ENCODE measurements at places on chromosomes 1 and 21.

DNA sequence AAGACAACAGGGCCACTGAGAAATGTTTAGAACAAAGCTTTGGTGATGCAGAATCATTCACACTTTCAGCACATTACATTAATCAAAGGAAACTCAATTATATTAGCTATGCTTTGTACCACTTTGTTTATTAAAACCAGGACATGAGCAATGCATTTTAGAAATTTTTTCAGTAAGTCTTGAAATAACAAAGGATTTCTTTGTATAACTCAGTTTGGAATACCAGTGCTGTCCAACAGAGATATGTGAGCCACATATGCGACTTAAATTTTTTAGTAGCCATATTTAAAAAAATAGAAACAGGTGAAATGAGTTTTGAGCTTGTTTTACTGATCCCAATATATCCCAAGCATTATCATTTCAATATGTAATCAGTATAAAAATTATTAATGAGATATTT lies 18.8 kb upstream of the F3 start:
- no peak for DNase-seq

- no peak for DNase-seq
Measured at GRCh38 chr1:212514056-212514614, 81.4 kb downstream of the NENF start.

DNA sequence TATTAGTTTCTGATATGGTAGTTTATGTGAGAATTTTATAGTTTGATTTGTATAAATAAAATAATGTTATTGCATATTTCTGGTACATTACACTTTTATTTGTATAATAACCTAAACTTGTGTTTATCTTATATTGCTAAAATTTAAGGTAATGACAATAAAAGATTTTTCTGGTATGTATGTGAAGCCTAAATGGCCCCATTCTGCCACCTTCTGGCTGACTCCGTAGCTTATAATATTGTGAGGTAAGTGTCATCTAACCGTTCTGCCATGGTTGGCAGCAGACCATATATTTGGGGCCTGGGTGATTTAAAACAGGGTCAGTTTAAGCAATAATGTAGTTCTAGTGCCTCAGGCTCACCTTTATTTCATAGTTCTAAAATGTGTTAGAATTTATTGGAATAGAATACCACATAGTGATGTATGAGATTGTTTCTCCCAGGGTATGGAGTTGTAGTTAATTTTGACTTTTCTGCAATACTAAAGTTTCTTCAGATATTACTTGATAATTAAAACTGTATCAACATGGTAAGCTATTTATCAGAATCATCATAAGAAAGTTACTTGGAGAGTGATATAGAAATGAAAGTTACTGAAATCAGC lies 21.2 kb upstream of the PRKACB start:
- DNase-seq = peak; percentile 21

- DNase-seq = no peak
Measured at GRCh38 chr1:48681476-48682305, 95.0 kb downstream of the BEND5 start.

GRCh38 chr1:163084330-163084729 lies 15.2 kb downstream of the RGS4 start:
- DNase-seq = no peak

DNA sequence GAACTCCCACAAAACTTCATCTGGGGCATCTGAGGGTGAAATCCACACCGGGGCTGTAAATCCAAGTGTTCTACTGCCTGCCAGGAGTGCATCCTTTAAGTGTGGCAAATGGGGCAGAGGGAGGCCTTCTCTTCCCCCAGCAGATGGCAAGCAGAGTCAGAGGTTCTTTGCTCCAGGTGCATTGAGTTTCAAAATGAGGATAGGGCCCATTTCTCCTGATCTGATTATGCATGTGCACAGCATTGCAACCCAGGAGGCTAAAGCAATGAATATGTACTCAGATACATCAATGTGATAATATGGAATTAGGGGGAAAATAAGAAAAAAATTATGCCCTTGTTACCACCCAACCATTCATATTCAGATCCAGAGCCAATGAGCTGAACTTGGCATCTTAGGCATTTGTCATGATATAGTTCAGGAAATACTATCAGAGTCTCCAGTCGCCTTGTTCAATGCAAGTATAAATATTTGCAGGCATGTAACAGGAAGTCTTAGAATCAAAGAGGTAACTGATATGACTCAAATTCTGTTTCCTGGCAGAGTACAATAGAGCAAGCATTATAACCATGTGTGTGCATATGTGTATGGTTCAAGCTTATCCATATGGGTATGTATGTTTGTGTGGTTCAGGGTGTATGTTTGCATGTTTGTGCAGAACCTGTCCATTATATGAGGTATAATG lies 473.8 kb upstream of the PKN2 start:
- DNase-seq = no peak

- no peak for DNase-seq
Measured at GRCh38 chr1:175090780-175091179, 23.1 kb downstream of the TNN start.

DNA sequence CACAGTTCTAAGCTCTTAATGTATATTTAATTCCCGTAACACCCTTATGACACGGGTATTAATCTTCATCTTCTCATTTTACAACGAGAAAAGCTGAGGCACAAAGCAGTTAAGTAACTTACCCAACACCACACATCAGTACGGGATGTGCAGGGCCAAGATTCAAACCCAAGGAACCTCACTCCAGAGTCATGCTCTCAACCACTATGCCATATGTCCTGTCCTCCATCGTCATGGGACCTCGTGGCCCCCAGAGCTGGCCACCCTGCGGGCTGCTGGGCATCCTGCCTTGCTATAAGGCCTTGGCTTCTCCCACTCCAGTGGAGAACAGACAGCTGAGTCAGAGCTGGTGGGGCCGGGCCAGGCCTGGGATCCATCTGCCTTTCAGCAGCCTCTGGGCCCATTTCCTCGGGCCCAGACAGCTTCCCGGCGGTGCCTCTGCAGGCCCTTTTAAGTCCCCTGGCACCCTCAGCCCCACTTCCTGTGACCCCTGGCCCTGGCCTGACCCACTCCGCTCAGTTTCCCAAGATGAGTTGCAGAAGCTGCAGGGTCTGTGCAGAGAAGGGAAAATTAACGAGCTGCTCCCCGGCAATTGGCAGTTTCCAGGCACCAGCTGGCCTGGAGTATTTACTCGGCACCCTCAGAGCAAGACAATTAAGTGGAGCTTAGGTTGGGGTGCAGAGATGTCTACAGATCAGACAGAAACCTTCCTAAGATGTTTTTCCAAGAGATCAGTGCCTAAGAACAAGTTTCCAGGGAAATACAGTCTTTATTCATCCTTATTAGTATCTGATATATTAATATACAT lies 98.2 kb downstream of the EPHB2 start:
- DNase-seq = no peak

DNA sequence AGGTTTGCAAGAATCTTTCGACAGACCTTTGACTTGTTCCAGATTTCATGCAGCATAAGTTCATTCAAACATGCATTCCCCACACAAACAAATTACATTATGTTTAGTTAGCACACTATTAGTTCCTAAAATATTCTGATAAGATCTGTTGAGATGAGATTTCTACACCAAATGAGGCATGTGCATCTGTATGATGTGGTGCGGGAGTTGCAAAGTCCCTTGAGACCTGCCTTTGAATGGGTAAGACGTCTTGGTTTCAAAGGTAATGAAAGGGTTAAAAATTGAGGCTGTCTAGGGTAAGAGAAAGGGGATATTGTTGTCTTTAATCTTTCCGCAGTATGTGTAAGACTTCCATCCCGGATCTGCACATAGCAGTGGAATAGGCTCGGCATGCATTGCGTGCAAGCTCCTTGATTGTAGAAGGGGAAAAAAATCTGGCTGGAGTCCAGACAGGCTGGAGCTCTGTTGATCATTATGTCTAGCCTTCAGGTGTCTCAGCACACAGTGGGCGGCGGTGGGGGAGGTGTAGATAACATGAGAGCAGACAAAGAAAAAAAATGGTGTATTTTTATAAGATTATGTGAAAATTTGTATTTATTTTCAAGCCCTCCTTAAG lies 296.6 kb downstream of the PTPRC start:
- DNase-seq = peak; percentile 51

- peak; percentile 17 for DNase-seq
Measured at GRCh38 chr1:230212405-230212936, 145.4 kb downstream of the GALNT2 start.

DNA sequence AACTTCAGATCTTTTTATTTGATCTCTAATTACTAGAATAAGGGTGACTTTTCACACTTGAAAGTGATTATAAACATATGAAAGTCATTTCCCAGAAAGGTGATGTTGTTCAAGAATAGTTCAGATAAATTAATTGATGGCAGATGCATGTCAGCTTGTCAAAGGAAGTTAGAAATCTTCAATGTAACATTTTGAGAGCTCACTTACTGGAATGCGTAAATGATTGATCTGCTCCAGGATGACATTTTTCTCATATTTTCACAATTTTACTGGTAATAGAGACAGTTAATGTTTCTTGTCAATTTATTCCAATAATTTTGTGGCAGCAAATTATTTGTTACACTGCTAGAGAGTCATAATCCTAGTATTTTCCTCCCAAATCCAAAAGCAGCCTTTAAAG lies 424.2 kb downstream of the PLA2G4A start:
- no peak for DNase-seq

DNA sequence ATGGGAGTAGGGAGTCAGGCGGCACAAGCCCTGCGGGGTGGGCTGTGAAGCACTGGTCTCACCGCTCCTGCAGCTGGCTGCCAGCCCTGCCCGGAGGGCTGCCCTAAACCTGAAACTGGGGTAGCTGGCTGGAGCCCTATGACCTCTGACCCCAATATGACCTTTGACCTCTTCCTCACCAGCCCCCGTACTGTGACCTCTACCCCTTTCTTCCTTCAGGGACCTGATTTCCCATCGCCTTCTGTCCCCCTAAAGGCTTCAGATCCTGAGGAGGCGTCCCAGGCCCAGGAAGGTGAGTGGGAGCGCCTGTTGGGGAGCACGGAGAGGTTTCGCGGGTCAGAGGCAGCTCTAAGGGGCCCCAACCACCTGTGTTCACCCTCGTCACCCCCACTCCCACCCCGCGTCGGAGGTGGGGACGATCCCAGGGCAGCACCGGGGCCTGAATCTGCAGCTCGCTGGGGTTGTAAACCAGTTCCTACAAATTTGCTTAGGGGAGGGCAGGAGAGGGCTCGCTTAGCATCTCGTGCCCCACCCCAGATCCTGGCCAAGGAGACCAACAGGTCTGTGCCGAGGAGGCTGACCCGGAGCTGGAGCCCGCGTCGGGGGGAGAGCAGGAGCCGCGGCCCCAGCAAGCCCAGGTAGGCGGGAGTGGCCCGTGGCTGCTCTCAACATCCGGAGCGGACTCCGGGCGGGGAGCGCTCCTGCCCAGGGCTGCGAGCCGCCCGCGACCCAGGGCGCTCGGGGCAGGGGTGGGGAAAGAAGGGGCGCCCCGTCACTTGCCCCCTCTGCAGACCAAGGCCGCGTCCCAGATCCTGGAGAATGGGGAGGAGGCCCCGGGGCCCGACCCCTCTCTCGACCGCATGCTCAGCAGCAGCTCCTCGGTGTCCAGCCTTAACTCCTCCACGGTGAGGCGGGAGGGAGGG lies 7.3 kb downstream of the SYTL1 start:
- DNase-seq = peak; percentile 57

- no peak for DNase-seq
Measured at GRCh38 chr1:207152792-207153468, 48.9 kb downstream of the C4BPA start.

- no peak for DNase-seq
Measured at GRCh38 chr1:94032637-94033036, 88.3 kb downstream of the ABCA4 start.

DNA sequence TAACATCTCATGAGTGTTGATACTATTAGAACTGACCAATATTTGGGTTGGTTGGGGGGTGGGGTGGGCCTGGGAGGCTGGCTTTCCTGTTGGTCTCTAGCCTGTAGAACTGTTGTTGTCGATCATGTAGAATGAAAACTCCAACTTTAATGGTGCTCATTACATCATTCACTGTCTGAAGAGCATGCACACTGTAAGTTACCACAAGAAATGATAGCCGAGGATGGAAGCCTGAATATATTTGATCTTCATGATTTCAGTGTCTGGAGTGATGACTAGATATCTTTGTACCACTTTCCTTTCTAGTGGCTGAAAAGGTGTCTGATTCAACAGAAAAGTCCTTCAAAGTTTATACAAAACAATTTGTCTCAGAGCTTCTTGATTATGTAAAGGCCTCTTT lies 123.6 kb downstream of the XCL2 start:
- DNase-seq = no peak

DNA sequence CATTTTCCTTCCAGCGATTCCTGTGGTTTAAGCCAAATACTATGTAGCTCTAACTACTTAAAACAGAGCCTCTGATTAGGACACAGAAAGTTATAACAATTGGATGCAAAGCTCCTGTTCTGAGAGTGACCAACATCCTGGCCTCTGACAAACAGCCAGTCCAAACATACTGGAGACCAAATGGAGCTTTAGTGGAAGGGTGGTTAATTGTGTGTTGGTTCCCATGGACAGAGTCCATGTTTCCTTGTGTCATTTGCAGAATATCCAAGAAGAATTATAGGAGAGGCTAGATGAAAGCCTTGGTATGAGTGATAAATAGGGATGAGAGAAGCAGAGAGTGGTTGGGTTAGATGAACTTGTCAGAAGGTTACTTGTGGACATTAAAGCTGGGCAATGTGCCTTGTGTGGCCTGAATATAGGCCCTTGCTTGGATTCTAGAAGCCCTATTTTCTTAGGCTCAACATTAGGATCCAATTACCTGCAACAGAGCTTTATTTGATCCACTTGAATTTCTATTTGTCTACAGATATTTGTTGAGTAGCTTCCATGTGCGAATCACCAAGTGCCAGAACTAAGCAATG lies 180.5 kb upstream of the GORAB start:
- no peak for DNase-seq

GRCh38 chr1:198922638-198923430 lies 284.0 kb downstream of the PTPRC start:
- DNase-seq = no peak

- DNase-seq = no peak
Measured at GRCh38 chr1:31435471-31436409, 22.7 kb downstream of the SERINC2 start.

GRCh38 chr21:44983421-44984206 lies 43.8 kb downstream of the SLX9 start:
- DNase-seq = no peak

DNA sequence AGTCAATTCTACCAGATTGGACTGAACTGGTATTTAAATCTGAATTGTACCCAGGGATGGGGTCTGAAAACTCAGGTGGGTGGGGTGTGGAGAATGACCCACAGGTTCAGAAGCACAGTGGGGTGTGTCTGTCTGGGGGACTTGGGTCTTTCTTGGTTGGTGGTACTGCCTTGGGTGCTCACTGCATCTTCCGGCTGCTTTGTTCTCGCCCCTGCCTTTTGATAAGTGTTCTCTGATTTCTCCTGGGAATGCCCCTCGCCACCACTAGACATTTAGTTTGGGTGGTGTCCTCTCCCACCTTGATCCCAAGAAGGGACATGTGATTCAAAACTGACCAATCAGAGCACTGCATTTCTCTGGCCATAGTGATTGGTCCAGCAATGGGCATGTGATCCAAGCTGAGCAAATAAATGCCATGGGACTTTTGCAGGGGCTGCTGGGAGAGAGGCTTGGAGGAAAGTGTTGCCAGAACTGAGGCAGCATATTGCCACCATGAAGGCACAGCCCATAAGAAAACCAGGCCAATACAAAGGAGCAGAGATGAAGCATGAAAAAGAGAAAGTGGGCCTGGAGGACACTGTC lies 270.5 kb downstream of the NPHP4 start:
- DNase-seq = no peak
